ENCODE measurements at places on chromosomes 5 and 9. TPM values are rescaled to one million over a fixed set of nuclear protein-coding genes. Genes with fewer than 3 reads are reported as not detected.

Gene TUSC1
- not detected for total RNA-seq

Gene FGF18
- total RNA-seq = 0.25 TPM

- no peaks in the 10 kb centered on the region for H3K36me3 ChIP-seq
- no peak overlapping the region for H3K27ac ChIP-seq
- H3K4me3 ChIP-seq = no peak overlapping the region
- no peaks in the 10 kb centered on the region for H3K4me1 ChIP-seq
Measured at GRCh38 chr9:120100595-120100994, 479.4 kb downstream of the CDK5RAP2 start.

DNA sequence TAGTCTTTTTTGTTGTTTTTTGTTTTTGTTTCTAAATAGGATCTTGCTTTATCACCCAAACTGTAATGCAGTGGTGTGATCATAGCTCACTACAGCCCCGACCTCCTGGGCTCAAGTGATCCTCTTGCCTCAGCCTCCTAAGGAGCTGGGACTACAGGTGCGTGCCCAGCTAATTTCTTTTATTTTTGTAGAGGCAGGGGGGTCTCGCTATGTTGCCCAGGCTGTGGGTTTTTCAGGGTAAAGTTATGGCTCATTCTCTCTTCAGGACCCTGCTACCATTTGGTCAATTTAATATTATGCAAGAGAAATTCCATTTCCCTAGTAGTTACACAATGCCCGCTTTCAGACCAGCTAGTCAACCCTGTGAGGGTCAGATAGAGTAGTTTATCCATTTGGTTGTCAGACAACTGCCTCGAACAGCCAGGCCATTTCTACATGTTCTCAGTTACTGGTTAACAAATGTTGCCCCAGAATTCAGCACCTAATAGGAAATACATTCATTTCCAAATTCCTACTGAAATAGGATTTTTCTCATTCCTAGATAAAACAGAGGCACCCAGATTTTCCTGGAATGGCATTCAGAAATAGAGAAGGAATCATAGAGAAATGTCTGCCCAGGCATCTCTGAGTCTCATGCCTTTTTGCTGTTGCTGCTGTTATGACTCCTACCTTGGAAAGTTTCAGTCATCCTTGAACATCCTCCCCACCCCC is 6.4 kb upstream of the GLIS3 start:
- H3K27ac ChIP-seq = no peak overlapping the region
- peaks cover 5% of the 10 kb centered on the region for H3K27me3 ChIP-seq
- no peaks in the 10 kb centered on the region for H3K36me3 ChIP-seq
- H3K4me3 ChIP-seq = no peak overlapping the region

DNA sequence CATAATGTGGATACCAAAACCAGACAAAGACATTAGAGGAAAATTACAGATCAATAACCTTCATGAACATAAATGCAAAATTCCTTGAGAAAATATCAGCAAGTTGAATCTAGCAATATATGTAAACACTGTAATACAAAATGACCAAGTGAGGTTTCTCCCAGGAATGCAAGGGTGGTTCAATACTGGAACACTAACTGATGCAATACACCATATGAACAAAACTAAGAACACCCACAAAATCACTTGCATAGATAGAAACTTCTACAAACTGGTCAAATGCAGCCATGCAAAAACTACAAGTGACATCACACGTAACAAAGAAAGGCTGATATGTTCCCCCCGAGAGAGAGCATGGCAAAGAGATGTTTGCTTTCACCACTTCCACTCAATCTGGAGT is 55.6 kb downstream of the NACC2 start:
- H3K27ac ChIP-seq = no peak overlapping the region
- H3K27me3 ChIP-seq = peaks cover 5% of the 10 kb centered on the region
- peaks cover 26% of the 10 kb centered on the region for H3K36me3 ChIP-seq

Gene SNCAIP
- not detected for total RNA-seq

GRCh38 chr5:161585798-161586197 is 39.3 kb upstream of the GABRB2 start:
- H3K4me1 ChIP-seq = no peaks in the 10 kb centered on the region
- H3K27me3 ChIP-seq = no peaks in the 10 kb centered on the region
- H3K36me3 ChIP-seq = no peaks in the 10 kb centered on the region

GRCh38 chr5:125311743-125312142 is 565.3 kb upstream of the ZNF608 start:
- H3K4me3 ChIP-seq = no peak overlapping the region
- DNase-seq = no peak
- H3K27me3 ChIP-seq = no peaks in the 10 kb centered on the region
- H3K27ac ChIP-seq = no peak overlapping the region

GRCh38 chr5:180591311-180591887 is at the start of gene SCGB3A1:
Gene SCGB3A1, minus strand, starts transcription at chr5:180591499. Its CDS starts 37 bp downstream, at chr5:180591462.
- H3K4me3 ChIP-seq = peak within 1 kb of the TSS; percentile 57
- H3K36me3 ChIP-seq = no peaks in the 10 kb centered on the region
- DNase-seq = no peak

- H3K27me3 ChIP-seq = no peaks in the 10 kb centered on the region
- H3K4me3 ChIP-seq = no peak overlapping the region
- no peak overlapping the region for H3K27ac ChIP-seq
- DNase-seq = no peak
- H3K36me3 ChIP-seq = no peaks in the 10 kb centered on the region
- no peaks in the 10 kb centered on the region for H3K4me1 ChIP-seq
Measured at GRCh38 chr9:2345013-2345412, 276.6 kb upstream of the VLDLR start.

- no peak for DNase-seq
- peaks cover 16% of the 10 kb centered on the region for H3K36me3 ChIP-seq
- no peak overlapping the region for H3K4me3 ChIP-seq
- H3K27ac ChIP-seq = no peak overlapping the region
- peaks cover 57% of the 10 kb centered on the region for H3K4me1 ChIP-seq
Measured at GRCh38 chr9:129841071-129841470, 5.8 kb downstream of the USP20 start.

DNA sequence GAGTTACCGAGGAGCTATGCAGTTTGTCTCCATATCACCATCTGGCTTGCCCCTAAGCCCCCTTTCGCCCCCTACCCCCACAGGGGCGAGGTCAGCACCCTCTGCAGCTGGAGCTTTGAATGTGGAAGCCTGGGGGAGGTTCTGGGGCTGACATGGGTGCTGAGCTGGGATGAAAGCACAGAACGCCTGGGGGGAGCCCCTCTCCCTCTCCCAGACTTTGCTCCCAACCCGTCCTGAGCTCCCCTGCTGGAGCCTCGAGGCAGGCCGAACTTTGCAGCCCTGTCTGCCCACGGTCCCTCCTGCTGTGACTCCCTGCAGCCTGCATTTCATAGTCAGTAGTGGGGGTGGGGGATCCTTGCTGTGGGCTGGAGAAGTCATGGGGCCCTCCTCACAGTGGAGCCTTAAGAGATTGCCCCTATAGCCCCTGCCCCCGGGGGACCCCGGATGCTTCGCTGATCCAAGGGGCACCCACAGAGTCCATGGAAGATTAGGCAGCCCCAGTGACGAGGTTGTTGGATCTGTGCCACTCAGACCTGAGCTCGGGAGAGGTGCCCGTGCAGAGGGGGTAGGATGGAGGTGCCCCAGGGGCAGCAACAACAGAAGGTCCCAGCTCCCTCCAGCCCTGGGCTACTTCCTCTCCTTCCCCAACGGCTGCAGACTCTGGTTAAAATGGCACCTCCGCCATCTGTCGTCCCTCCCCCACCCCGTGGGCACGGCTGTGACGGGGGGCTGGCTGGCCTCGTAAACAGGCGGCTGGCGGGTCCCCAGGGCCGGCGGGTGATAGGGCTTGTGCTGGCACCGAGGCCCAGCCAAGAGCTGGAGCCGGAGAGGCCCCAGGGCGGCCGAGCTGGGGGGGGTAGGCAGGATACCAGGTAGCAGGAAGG is 162.0 kb downstream of the C9orf50 start:
- DNase-seq = peak; percentile 60
- no peaks in the 10 kb centered on the region for H3K36me3 ChIP-seq
- H3K27ac ChIP-seq = peak overlapping the region; percentile 51
- peaks cover 10% of the 10 kb centered on the region for H3K27me3 ChIP-seq

Gene DMRTA1
- not detected for total RNA-seq

Gene POU5F2
- 1.3 TPM for total RNA-seq

GRCh38 chr5:89595056-89595455 is 712.1 kb upstream of the MEF2C start:
- H3K27me3 ChIP-seq = no peaks in the 10 kb centered on the region
- H3K4me1 ChIP-seq = no peaks in the 10 kb centered on the region
- no peak for DNase-seq
- no peak overlapping the region for H3K4me3 ChIP-seq

Gene SH3RF2
- not detected for total RNA-seq

Gene STK32A
- total RNA-seq = not detected

Gene GFI1B
- not detected for total RNA-seq

Gene NUTM2F
- total RNA-seq = not detected

- H3K27me3 ChIP-seq = peaks cover 2% of the 10 kb centered on the region
Measured at GRCh38 chr9:1217076-1217475, 166.9 kb downstream of the DMRT2 start.

Gene IGIP
- total RNA-seq = 6.9 TPM

DNA sequence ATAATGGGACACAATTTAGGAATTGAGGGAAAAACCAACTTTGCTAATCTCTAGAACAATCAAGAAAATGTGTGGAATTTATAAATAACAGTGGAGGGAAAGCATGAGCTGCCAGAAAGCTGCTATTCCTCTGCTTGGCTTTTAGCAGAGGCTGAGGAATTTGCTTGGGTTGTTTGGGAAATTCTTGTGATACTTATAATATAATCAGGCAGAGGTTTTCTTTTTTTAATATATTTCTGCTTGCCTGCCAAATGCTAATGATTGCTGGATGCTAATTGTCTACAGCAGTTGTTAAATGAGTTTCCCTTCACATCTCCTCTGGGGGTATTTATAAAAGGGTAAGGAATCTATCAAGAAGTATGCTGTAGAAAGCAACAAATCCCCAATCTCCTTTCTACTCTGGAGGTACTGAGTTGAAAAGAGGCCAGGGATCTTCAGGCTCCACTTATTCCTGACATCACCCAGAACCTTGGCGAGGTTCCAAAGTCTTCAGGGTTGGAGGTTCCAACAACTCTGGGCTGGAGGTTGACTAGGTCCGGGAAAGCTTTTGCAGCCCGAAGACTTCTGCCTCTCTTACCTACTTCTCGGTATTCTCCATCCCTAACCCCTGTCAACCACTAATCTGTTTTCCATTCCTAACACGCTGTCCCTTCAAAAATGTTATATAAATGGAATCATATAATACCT is 60.4 kb upstream of the TMED7 start:
- H3K4me1 ChIP-seq = no peaks in the 10 kb centered on the region
- H3K27ac ChIP-seq = no peak overlapping the region
- DNase-seq = no peak
- H3K27me3 ChIP-seq = peaks cover 18% of the 10 kb centered on the region
- no peak overlapping the region for H3K4me3 ChIP-seq

Gene MED22
- total RNA-seq = 27.8 TPM

DNA sequence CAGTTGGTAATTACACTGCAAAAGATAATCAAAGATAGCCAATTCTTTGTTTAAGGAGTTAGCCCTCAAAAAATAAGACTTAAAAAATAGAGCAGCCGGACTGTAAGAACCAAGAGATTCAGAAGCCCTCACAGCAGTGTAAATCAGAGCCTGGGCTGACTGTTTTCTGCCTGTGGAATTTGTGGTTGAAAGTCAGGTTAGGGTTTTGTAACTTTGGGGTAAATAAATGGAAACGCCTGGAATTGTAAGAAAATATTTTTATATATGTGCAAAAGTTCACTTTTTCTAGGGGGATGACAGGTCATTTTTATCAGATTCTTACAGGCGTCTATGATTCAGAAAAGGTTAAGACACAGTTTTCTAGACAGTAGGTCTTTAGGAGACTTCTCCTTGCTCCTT is 35.6 kb downstream of the KLHL3 start:
- H3K36me3 ChIP-seq = peaks cover 50% of the 10 kb centered on the region
- H3K27me3 ChIP-seq = no peaks in the 10 kb centered on the region
- no peak for DNase-seq
- H3K4me3 ChIP-seq = no peak overlapping the region

GRCh38 chr5:51518607-51519006 is 135.4 kb downstream of the ISL1 start:
- no peaks in the 10 kb centered on the region for H3K27me3 ChIP-seq
- no peaks in the 10 kb centered on the region for H3K4me1 ChIP-seq
- no peaks in the 10 kb centered on the region for H3K36me3 ChIP-seq
- no peak overlapping the region for H3K4me3 ChIP-seq

DNA sequence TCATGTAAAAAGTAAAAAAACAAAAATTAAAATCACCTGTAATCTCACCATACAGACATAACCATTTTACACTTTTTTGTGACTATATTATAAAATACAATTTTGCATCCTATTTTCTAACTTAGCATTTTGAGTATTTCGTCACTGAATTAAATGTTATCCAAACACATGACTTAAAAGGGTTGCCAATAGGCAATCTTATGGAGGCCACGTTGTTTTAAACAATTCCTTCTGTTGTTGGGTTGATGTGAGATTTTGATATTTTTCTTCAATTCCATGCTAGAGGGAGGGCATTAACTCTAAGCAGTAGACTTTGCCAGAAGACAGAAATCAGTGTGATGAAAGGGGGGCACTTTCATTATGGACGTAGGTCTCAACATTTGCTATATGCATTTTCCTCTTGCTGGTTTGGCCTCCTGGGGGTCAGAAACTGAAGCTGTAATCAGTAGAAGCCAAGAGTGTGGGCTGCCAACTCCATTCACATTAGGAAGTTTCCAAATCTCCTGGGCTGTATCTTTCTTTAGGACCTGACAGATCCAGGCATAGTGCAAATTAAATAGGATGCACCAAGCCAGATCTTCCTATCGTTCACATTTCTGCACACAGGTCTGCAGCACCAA is 614.2 kb upstream of the CLINT1 start:
- no peak overlapping the region for H3K4me3 ChIP-seq
- no peaks in the 10 kb centered on the region for H3K36me3 ChIP-seq
- H3K27ac ChIP-seq = no peak overlapping the region
- H3K4me1 ChIP-seq = no peaks in the 10 kb centered on the region

Gene MARVELD2
- 0.43 TPM for total RNA-seq

Gene CENPH
- total RNA-seq = 42.8 TPM

Gene NMRK1
- 45.0 TPM for total RNA-seq

Gene ITK
- 324 TPM for total RNA-seq

DNA sequence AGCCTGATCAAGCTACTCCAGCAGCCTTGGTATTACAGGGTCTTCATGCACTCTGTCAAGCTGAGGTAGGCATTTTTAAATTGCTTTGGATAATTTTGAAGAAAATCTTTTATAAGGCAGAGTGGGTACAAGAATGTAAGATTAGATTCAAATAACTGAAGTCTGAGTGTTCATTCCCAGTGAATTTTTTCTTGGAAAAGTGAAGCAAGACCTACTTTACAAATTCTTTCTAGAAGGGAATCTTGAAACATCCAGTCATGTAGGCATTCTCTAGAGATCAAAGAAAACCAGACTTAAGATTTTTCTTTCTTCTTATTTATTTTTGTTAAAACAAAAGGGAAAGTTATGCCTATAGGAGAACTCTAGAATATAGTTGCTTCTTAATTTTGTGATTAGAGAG is 139.0 kb downstream of the FOCAD start:
- H3K4me1 ChIP-seq = no peaks in the 10 kb centered on the region
- no peaks in the 10 kb centered on the region for H3K27me3 ChIP-seq
- no peak overlapping the region for H3K27ac ChIP-seq

Gene FAM78A
- 104 TPM for total RNA-seq
